Right atrium auricular region (tissue), 2 donors: ENCODE measurements at places on chromosomes 13 and 19. TPM values are rescaled to one million over a fixed set of nuclear protein-coding genes. Genes with fewer than 3 reads are reported as not detected.
A peak's percentile ranks its signal among the peaks of the same experiment; 100 is the strongest.

ATP7B gene
- total RNA-seq, result 6.5 TPM

ZNF790 gene
- 6.0 TPM for total RNA-seq

GRCh38 chr19:56193981-56194640, 3.5 kb downstream of the ZSCAN5B start:
- no peaks in the 10 kb centered on the region for H3K27me3 ChIP-seq
- no peak overlapping the region for H3K4me3 ChIP-seq
- H3K27ac ChIP-seq, result no peak overlapping the region
- H3K4me1 ChIP-seq, result no peaks in the 10 kb centered on the region

ZNF729 gene
- not detected for total RNA-seq

C13orf42 gene
- total RNA-seq, result not detected

GRCh38 chr19:55028757-55029156, 9.3 kb downstream of the GP6 start:
- DNase-seq, result no peak
- no peak overlapping the region for H3K4me3 ChIP-seq
- H3K4me1 ChIP-seq, result no peaks in the 10 kb centered on the region
- H3K36me3 ChIP-seq, result no peaks in the 10 kb centered on the region

SSC5D gene
- total RNA-seq, result 6.7 TPM

COMMD6 gene
- 89.4 TPM for total RNA-seq

DNA sequence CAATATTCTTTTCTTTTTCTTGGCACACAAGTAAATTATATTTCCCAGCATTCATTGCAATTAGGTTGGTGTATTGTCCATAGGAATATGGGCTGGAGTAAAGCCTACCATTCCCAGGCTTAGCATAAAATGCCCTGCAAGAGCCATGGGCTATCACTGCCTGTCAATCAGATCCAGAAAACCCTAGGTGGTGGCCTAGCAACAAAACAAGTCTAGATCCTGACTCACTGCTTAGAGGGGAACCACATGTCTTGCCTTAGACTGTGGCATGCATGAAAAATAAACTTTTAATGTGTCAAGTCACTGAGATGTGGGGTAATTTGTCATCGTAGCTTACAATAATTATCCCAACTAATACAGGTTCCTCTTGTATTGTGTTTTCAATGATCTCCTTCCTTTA, 16.2 kb downstream of the SOX21 start:
- H3K36me3 ChIP-seq, result no peaks in the 10 kb centered on the region
- no peaks in the 10 kb centered on the region for H3K27me3 ChIP-seq

GGN gene
- total RNA-seq, result 1.3 TPM

DNA sequence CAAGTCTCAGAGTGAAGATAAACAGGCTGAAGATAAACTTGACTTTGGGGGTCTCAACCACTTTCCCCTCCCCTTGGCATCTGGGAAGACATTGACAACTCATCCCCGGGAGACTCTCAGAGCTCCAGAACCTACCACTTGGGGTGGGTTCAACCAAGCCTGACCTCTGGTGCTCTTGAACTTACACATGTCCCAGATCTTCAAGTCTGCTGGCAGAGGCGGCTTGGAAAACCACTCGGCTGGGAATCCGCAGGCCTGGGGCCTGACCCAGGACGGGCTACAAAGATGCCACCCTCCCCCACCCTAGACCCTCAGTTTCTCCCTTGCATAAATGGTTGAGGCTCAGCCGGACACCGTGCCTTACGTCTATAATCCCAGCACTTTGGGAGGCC, 512 bp downstream of the LRRC8E start:
- H3K4me3 ChIP-seq, result peak overlapping the region; percentile 34
- H3K27ac ChIP-seq, result no peak overlapping the region
- no peaks in the 10 kb centered on the region for H3K36me3 ChIP-seq
- H3K4me1 ChIP-seq, result no peaks in the 10 kb centered on the region
- peaks cover 6% of the 10 kb centered on the region for H3K27me3 ChIP-seq

PLEKHJ1 gene
- total RNA-seq, result 53.0 TPM

RNF17 gene
- not detected for total RNA-seq

GRCh38 chr13:105971738-105972137, 563.7 kb downstream of the EFNB2 start:
- no peaks in the 10 kb centered on the region for H3K27me3 ChIP-seq
- no peaks in the 10 kb centered on the region for H3K36me3 ChIP-seq
- no peak overlapping the region for H3K27ac ChIP-seq
- H3K4me1 ChIP-seq, result no peaks in the 10 kb centered on the region
- H3K4me3 ChIP-seq, result no peak overlapping the region

SLC15A1 gene
- total RNA-seq, result not detected

DNA sequence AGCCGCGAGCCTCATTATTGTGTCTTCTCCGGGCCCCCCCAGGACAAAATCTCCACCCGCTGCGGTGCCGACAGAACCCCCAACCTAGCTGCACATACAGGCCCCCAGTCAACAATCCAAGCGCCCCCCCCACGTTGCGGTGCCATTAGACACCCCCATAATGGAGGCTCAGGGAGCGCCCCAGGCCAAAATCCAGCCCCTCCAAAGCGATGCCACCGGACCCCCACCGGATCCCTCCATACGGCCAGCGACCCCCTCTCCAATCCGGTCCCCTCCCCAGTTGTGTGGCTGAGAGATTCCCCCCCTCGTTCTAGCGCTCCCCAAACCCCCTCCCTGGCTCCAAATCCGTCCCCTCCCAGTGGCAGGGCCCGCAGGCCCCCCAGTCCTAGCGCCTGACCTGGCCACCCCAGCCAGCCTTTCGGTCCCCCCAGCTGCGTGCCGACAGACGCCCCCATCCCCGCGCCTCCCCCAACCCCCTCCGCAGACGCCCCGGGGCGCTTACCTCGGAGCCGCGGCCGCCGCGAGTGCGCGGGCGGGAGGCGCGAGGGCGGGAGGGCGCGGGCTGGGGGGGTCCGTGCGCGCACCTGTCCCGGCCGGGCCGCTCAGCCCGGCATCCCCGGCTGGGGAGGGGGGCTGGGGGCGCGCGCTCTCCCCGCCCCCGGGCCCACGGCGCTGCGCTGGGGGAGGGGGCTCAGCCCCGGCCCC, 21.6 kb upstream of the SEMA6B start:
- H3K36me3 ChIP-seq, result no peaks in the 10 kb centered on the region
- no peak for DNase-seq
- H3K4me3 ChIP-seq, result peak overlapping the region; percentile 29
- no peaks in the 10 kb centered on the region for H3K4me1 ChIP-seq

GRCh38 chr13:45702088-45702487, at the start of gene CBY2:
Gene CBY2, plus strand, starts transcription at chr13:45702320. Its CDS starts 71 bp downstream, at chr13:45702391.
- no peak within 1 kb of the TSS for H3K27ac ChIP-seq
- no peak within 1 kb of the TSS for H3K4me3 ChIP-seq
- H3K36me3 ChIP-seq, result no peaks in the 10 kb centered on the region
- H3K27me3 ChIP-seq, result no peaks in the 10 kb centered on the region

GRCh38 chr19:31863122-31863521, 482.3 kb upstream of the ZNF507 start:
- H3K4me3 ChIP-seq, result no peak overlapping the region
- H3K27me3 ChIP-seq, result no peaks in the 10 kb centered on the region
- H3K27ac ChIP-seq, result no peak overlapping the region
- H3K4me1 ChIP-seq, result no peaks in the 10 kb centered on the region
- DNase-seq, result no peak
- no peaks in the 10 kb centered on the region for H3K36me3 ChIP-seq

PSG3 gene
- not detected for total RNA-seq

AMH gene
- not detected for total RNA-seq

DNA sequence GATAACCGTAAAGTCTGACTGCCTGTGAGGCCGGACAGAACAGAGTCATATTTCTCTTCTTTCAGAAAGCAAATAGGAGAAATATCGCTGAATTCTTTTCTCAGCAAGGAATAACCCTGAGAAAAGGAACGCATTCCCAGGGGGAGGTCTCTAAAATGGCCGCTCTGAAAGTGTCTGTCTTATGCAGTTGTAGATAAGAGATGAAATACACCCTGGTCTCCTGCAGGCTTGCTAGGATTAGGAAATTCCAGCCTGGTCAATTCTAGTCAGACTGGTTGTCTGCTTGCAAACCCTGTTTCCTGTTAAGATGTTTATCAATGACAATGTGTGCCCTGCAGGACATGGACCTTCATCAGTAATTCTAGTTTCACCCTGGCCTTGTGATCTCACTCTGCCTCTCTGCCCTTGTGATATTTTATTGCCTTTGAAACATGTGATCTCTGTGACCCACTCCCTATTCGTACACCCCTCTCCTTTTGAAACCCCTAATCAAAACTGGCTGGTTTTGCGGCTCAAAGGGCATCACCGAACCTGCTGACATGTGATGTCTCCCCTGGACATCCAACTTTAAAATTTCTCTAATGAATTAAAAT, 934.8 kb upstream of the SPRY2 start:
- H3K27me3 ChIP-seq, result no peaks in the 10 kb centered on the region
- no peak for DNase-seq
- no peak overlapping the region for H3K27ac ChIP-seq

DNA sequence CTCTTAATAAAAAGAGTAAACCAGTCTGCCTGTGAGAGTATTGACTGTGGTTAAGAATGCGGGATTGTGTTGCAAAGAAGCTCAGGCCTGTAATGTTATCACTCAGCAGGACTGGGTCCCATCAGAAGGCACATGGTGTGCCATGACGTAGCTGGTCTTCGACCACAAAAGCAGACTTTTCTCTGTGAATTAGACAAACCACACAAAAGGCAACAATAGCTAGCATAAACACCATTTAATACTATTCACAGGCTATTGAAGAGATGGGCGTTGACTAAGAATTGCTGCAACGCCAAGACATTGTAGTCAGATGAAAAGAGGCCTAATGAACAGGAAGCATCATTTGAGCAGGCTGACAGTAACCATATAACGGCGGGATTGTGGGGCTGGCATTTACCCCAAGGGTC, 235.6 kb upstream of the SOX21 start:
- H3K4me3 ChIP-seq, result no peak overlapping the region
- no peaks in the 10 kb centered on the region for H3K4me1 ChIP-seq

GRCh38 chr19:53195265-53195903, 2.2 kb upstream of the ZNF665 start:
- DNase-seq, result peak; percentile 85
- H3K4me3 ChIP-seq, result no peak overlapping the region
- peaks cover 3% of the 10 kb centered on the region for H3K36me3 ChIP-seq

- no peak overlapping the region for H3K27ac ChIP-seq
- no peak overlapping the region for H3K4me3 ChIP-seq
- peaks cover 61% of the 10 kb centered on the region for H3K36me3 ChIP-seq
These were observed 15.5 kb downstream of the ZNF610 start for GRCh38 chr19:52351512-52351911.

ZIK1 gene
- 3.3 TPM for total RNA-seq

DNA sequence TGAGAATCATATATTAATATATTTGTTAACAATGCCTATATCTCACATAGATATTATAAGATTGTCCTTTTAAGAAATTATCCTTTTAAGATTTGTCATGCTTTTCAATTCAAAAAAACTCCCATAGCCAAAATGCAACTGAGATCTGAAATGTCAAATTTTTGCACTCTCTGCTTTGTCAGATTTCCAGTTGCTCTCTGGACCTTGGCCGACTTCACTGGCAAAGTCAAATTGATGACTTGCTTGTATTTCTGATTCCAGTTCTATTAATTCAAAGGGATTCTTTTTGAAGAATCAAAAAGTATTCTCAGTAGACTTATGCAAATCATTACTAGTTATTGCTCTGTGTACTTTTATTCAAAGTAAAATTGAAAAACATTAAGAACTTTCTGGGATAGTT, 101.2 kb upstream of the SCEL start:
- H3K27ac ChIP-seq, result no peak overlapping the region
- no peaks in the 10 kb centered on the region for H3K4me1 ChIP-seq
- H3K4me3 ChIP-seq, result no peak overlapping the region
- DNase-seq, result no peak

LRRC63 gene
- total RNA-seq, result not detected

DNA sequence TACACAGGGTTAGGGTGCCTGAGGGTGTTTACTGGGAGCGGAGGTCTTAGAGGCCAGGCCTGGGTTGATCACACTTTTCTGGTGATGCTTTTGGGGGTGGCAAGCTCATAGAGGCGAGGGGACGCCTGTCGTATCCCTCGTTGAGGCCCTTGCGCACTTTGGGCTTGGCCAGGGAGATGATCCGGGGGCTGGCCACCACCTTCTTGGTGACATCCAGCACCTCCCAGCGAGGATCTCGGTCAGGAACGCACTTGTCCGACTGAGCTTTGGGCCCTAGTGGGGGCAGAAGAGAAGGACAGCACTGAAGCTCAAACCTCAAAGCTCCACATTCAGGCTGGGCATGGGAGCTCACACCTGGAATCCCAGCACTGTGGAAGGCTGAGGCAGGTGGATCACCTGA, 17.6 kb upstream of the MIER2 start:
- H3K4me1 ChIP-seq, result no peaks in the 10 kb centered on the region
- no peak overlapping the region for H3K27ac ChIP-seq
- H3K27me3 ChIP-seq, result no peaks in the 10 kb centered on the region
- no peak overlapping the region for H3K4me3 ChIP-seq

GRCh38 chr19:3224346-3225168, at the start of gene CELF5:
Gene CELF5, plus strand, starts transcription at chr19:3224661. Its CDS starts 79 bp downstream, at chr19:3224740.
- no peaks in the 10 kb centered on the region for H3K36me3 ChIP-seq
- peak within 1 kb of the TSS; percentile 34 for H3K4me3 ChIP-seq
- peaks cover 6% of the 10 kb centered on the region for H3K27me3 ChIP-seq
- H3K4me1 ChIP-seq, result peaks cover 10% of the 10 kb centered on the region
- no peak within 1 kb of the TSS for H3K27ac ChIP-seq

TGFBR3L gene
- 26.7 TPM for total RNA-seq

DNA sequence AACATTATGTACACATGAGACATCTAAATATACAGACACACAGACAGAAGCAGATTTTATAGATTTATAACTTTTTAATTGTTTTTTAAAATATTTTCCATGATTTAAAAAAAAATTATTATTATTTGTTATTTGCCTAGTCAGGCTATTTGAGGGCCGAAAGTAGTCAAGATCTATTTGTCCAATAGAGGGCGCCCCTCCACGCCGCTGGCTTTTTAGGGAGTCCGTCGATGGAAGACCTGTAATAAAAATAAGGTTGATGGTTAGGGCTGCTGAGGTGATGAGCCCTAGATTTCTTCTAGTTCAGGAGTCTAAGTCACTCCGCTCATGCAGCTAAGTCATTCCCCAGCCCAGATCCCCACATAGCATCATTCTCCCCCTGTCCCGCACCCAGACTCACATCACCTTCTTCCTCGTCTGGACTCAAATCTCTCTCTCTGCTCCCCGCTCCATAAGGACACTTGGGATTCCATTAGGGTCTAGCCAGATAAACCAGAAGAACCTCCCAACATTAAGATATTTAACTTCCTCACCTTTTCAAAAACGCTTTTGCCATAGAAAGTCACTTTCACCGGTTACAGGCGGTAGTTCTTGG, 33.9 kb upstream of the CEACAM21 start:
- peak; percentile 80 for DNase-seq
- H3K4me1 ChIP-seq, result no peaks in the 10 kb centered on the region
- no peaks in the 10 kb centered on the region for H3K36me3 ChIP-seq
- H3K27ac ChIP-seq, result no peak overlapping the region
- no peak overlapping the region for H3K4me3 ChIP-seq

GRCh38 chr19:11387162-11388034, 3.3 kb upstream of the EPOR start:
- no peak for DNase-seq
- H3K4me1 ChIP-seq, result peaks cover 21% of the 10 kb centered on the region
- H3K27me3 ChIP-seq, result no peaks in the 10 kb centered on the region

GAPDHS gene
- not detected for total RNA-seq

- H3K4me3 ChIP-seq, result peak overlapping the region; percentile 99
- H3K4me1 ChIP-seq, result peaks cover 40% of the 10 kb centered on the region
- H3K27me3 ChIP-seq, result no peaks in the 10 kb centered on the region
- H3K27ac ChIP-seq, result peak overlapping the region; percentile 92
- DNase-seq, result no peak
These were observed 1.3 kb downstream of the RGS9BP start for GRCh38 chr19:32676895-32677359.
